ENCODE measurements at places on chromosomes 4 and X.

- no peaks in the 10 kb centered on the region for H3K36me3 ChIP-seq
- H3K27me3 ChIP-seq, result no peaks in the 10 kb centered on the region
- no peaks in the 10 kb centered on the region for H3K4me1 ChIP-seq
- H3K27ac ChIP-seq, result no peak overlapping the region
These were observed 48.4 kb upstream of the SLC7A3 start for GRCh38 chrX:70979136-70979762.

DNA sequence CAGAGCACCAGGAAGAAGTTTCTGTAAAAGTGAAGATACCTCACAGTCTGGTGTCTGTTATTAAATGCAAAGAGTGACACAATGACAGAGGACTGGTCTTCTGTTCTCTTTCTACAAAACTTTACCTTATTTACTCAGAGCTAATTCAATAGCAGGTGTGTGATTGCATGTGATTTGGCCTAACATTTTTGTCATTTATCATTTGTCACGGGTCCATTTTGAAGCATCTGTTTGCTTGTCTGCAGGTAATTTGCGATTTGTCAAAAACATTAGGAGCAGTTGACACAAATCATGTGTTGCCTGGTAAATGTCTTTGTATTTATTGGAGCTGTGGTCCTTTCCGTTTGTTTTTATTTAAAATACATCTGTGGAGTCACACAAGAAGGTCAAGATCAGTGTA, 1232.4 kb downstream of the STIM2 start:
- no peaks in the 10 kb centered on the region for H3K36me3 ChIP-seq
- H3K27ac ChIP-seq, result no peak overlapping the region
- no peaks in the 10 kb centered on the region for H3K27me3 ChIP-seq
- H3K4me3 ChIP-seq, result no peak overlapping the region
- no peaks in the 10 kb centered on the region for H3K4me1 ChIP-seq
- no peak for DNase-seq

DNA sequence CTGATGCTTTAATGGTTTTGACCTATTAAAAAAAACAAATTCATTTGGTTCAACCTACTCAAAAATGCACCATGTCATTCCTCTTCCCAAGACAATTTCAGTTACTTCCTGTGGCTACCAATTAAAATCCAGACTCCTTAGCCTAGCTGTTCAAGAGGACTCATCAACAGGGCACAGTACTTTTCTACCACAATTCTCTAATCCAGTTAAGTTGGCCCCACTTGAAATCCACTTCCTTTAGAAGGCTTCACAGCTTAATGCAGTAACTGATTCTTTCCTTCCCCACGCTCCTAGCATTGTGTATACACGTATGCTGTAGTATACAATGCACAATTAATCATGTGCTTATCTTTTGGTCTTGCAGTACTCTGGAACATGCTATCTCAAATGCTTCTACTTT, 129.8 kb downstream of the UGT8 start:
- no peak for DNase-seq
- H3K36me3 ChIP-seq, result no peaks in the 10 kb centered on the region

GRCh38 chr4:127309369-127310102, 323.2 kb upstream of the INTU start:
- no peaks in the 10 kb centered on the region for H3K27me3 ChIP-seq
- H3K36me3 ChIP-seq, result no peaks in the 10 kb centered on the region
- no peak overlapping the region for H3K4me3 ChIP-seq
- no peak overlapping the region for H3K27ac ChIP-seq
- no peaks in the 10 kb centered on the region for H3K4me1 ChIP-seq
- DNase-seq, result no peak

GRCh38 chr4:73729534-73730165, 10.7 kb upstream of the CXCL8 start:
- no peak for DNase-seq
- H3K27ac ChIP-seq, result no peak overlapping the region
- H3K36me3 ChIP-seq, result no peaks in the 10 kb centered on the region
- no peaks in the 10 kb centered on the region for H3K27me3 ChIP-seq
- no peaks in the 10 kb centered on the region for H3K4me1 ChIP-seq
- H3K4me3 ChIP-seq, result no peak overlapping the region

DNA sequence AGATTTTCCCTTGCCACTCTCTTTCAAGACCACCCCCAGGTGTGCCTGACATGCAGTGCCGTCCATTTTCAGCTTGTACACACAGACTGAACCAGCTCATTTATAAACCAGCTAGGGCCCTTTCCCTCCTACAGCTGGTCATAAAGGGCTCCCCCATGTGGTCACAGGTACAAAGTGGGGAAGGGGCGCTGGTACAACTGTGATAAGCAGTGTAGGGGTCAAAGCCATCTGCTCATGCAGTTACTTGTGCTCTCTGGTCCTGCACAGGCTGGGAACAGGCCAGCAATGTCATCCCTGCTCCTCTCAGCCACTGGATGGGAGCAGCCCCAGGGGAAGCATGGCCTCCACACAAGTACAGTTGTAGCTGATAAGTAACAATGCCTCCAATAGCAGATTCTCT, 20.6 kb downstream of the GABRQ start:
- no peak overlapping the region for H3K27ac ChIP-seq
- H3K27me3 ChIP-seq, result no peaks in the 10 kb centered on the region
- no peaks in the 10 kb centered on the region for H3K36me3 ChIP-seq

- H3K27me3 ChIP-seq, result peaks cover 7% of the 10 kb centered on the region
- no peak overlapping the region for H3K4me3 ChIP-seq
- H3K4me1 ChIP-seq, result peaks cover 18% of the 10 kb centered on the region
These were observed 106.6 kb upstream of the NAP1L5 start for GRCh38 chr4:88804234-88804633.

DNA sequence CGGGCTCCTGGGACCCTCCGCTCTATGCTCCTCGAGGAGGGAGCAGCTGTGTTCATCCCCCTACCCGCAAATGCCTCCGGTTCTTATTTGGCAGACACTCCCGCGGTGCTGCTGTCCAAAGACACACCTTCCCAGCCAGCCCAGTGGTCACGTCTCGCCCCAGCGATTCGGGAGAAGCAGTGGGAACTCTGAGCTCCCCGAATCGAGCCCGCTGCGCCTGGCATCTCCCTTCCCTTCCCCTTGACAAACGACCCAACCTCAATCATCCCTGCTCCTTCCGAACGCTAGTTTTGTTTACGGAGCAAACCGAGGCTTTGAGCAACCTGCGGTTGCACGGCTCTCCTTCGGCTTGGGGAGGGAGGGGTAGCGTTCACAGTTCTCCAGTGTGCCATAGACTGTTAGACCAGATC, 317 bp upstream of the FRMPD4 start:
- no peaks in the 10 kb centered on the region for H3K36me3 ChIP-seq
- no peak overlapping the region for H3K4me3 ChIP-seq
- H3K27ac ChIP-seq, result no peak overlapping the region
- no peak for DNase-seq
- H3K4me1 ChIP-seq, result no peaks in the 10 kb centered on the region

GRCh38 chr4:94228493-94229216, 21.0 kb downstream of the SMARCAD1 start:
- H3K4me1 ChIP-seq, result peaks cover 6% of the 10 kb centered on the region
- DNase-seq, result no peak
- no peak overlapping the region for H3K4me3 ChIP-seq

GRCh38 chrX:8075636-8076035, 95.4 kb downstream of the VCX2 start:
- DNase-seq, result no peak
- H3K36me3 ChIP-seq, result no peaks in the 10 kb centered on the region
- no peak overlapping the region for H3K27ac ChIP-seq
- no peak overlapping the region for H3K4me3 ChIP-seq
- no peaks in the 10 kb centered on the region for H3K27me3 ChIP-seq
- no peaks in the 10 kb centered on the region for H3K4me1 ChIP-seq

GRCh38 chr4:99506781-99507180, 4.0 kb upstream of the C4orf17 start:
- peaks cover 46% of the 10 kb centered on the region for H3K4me1 ChIP-seq
- no peaks in the 10 kb centered on the region for H3K36me3 ChIP-seq
- H3K27me3 ChIP-seq, result no peaks in the 10 kb centered on the region

GRCh38 chrX:37871626-37872302, 24.4 kb upstream of the DYNLT3 start:
- no peaks in the 10 kb centered on the region for H3K36me3 ChIP-seq
- peak; percentile 38 for DNase-seq
- H3K4me3 ChIP-seq, result no peak overlapping the region
- H3K27ac ChIP-seq, result no peak overlapping the region
- peaks cover 7% of the 10 kb centered on the region for H3K4me1 ChIP-seq

- no peak overlapping the region for H3K4me3 ChIP-seq
- no peaks in the 10 kb centered on the region for H3K36me3 ChIP-seq
- no peaks in the 10 kb centered on the region for H3K4me1 ChIP-seq
- H3K27ac ChIP-seq, result no peak overlapping the region
- H3K27me3 ChIP-seq, result no peaks in the 10 kb centered on the region
- DNase-seq, result no peak
These were observed 642.9 kb downstream of the STPG2 start for GRCh38 chr4:97500423-97500822.

DNA sequence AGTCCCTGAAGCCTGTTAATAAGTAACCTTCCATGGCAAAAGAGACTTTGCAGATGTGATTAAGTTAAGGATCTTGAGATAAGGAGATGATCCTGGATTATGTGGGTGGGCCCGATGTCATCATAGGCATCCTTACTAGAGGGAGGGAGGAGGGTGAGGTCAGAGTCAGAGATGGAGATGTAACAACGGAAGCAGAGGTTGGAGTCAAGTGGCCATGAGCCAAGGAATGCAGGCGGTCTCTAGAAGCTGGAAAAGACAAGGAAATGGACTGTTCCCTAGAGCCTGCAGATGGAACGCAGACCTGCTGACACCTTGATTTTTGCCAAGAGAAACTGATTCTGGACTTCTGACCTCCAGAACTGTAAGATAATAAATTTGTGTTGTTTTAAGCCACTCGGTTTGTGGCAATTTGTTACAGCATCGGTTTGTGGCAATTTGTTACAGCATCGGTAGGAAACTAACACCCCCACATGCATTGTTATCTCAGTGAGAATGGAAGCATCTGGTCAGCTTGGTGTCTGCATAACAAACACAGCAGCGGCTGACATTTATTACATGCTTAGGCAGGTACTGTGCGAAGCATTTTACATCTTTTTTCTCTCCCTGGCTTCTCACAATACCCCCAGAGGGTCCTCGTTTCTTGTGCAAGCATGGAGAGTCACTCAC, 55.6 kb downstream of the CLDN34 start:
- no peak overlapping the region for H3K27ac ChIP-seq
- peaks cover 20% of the 10 kb centered on the region for H3K4me1 ChIP-seq
- no peaks in the 10 kb centered on the region for H3K36me3 ChIP-seq
- no peak for DNase-seq

DNA sequence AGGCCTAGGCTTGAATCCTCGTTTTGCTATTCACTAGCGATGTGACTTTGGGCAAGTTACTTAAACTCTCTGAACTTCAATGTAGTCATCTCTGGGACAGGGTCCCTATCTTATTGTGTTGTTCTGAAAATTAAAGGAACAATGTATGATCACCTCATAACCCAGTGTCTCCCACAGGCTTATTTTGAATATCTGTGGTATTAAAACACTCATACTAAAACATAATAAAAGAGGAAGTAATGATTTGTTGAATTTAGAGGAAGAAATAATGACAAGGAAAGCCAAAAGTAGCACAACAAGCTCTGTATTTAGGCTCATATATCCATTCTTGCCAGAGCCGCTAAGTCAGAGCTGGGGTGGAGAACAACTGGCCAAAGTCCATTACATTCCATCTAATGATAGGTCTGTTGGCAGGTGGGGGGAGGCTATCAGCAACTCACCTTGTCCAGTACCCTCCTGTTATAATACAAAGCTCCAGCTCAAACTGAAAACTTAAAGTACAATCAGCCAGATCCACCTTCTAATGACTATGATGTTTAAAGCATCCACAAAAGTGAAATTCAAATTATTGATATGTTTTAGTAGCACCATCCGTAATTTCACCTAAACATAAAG, 64.5 kb upstream of the LSM6 start:
- no peaks in the 10 kb centered on the region for H3K36me3 ChIP-seq
- H3K4me1 ChIP-seq, result peaks cover 3% of the 10 kb centered on the region
- peaks cover 18% of the 10 kb centered on the region for H3K27me3 ChIP-seq
- DNase-seq, result no peak

DNA sequence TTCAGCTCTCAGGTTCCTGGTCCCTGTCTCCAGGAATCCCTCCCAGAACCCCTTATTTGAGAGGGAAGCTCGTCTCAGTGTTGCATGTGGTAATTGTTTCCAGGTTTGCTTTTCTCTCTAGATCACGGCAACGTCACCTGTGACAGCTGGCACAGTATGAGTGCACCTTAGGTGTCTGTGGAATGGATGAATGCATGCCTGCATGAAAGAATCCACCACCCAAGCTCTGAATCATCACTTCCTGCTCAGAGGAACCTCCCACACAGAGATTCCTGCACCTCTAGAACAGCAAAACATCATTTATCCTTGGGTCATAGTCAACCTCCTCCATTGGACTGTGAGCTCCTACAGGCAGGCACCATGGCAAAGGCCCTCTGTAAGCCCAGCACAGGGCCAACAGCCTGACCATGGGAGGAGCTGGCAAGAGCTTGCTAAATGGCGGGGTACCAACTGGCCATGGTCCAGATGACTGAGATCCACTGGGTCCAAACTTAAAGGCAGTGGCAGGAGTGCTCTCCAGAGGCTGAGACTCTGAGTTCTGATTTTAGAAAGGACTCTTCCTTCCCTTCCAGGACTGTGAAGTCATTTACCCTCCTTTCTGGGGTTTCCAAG, 116.2 kb downstream of the SLC2A9 start:
- H3K36me3 ChIP-seq, result no peaks in the 10 kb centered on the region
- no peak overlapping the region for H3K4me3 ChIP-seq
- H3K27me3 ChIP-seq, result peaks cover 1% of the 10 kb centered on the region
- peak; percentile 51 for DNase-seq
- H3K4me1 ChIP-seq, result peaks cover 6% of the 10 kb centered on the region
- no peak overlapping the region for H3K27ac ChIP-seq

DNA sequence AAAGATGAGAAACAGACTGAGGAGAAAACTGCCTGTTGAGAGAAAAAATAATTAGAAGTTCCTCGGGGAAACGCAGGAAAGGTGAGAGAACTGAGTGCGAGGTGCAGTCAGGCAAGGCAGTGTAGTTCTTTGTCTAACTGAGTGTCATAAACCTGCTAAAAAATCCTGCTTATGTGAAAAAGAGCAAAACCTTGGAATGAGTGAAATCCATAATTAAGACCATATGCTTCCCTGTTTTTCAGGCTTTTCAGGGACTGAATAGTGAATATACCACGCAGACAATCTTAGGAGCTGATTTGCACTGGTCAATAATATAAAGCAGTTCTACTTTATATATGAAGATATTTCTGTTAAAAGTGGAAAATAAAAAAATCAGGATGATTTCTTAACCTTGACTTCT, 104.9 kb downstream of the RASGEF1B start:
- H3K27ac ChIP-seq, result no peak overlapping the region
- H3K36me3 ChIP-seq, result no peaks in the 10 kb centered on the region
- no peaks in the 10 kb centered on the region for H3K4me1 ChIP-seq
- H3K4me3 ChIP-seq, result no peak overlapping the region
- peaks cover 4% of the 10 kb centered on the region for H3K27me3 ChIP-seq

DNA sequence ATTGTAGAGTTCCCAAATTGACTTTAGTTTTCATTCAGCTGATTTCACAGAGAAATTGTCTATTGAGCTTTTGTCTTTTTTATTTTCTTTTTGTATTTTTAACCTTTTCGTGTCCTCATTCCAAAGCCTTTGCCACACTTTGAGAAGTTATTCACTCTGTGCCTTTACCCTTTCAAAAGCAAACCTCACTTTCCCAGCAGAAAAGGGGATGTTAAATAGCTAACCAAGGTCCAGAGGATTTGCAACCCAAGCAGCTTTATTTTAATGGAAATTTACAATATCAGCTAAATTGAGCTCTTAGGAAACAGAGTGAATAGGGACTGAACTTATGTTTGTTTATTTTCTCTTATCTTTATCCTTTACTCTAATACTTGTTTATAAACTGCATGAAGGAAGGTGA, 428.8 kb downstream of the PCDH7 start:
- no peak overlapping the region for H3K27ac ChIP-seq
- H3K36me3 ChIP-seq, result no peaks in the 10 kb centered on the region
- no peak for DNase-seq
- H3K4me1 ChIP-seq, result no peaks in the 10 kb centered on the region
- H3K4me3 ChIP-seq, result no peak overlapping the region

Measured in activated CD4-positive, alpha-beta memory T cell treated with anti-CD3 and anti-CD28 coated beads for 36 hours (primary cell).